Mucosa of gallbladder (tissue), 1 donor: ENCODE measurements at places on chromosomes 5 and 9.

DNA sequence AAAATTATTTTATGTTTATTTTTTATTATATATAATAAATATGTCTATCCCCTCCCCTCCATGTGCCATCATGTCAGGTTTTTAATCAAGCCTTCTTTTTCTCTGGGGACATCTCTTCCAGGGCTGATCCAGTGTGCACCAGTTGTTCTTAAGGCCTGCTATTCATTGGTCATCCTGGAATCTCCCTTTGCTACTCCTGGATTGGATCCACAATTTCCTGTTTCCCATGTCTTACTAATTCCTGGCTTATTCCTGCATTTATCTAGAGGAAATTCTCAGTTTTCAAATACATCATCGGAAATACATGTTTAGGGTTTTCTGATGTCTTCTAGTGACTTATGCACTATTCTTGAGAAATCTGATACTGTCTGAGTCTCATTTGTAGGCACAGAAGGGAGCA, 56.8 kb downstream of the ANGPTL2 start:
- no peak for DNase-seq

DNA sequence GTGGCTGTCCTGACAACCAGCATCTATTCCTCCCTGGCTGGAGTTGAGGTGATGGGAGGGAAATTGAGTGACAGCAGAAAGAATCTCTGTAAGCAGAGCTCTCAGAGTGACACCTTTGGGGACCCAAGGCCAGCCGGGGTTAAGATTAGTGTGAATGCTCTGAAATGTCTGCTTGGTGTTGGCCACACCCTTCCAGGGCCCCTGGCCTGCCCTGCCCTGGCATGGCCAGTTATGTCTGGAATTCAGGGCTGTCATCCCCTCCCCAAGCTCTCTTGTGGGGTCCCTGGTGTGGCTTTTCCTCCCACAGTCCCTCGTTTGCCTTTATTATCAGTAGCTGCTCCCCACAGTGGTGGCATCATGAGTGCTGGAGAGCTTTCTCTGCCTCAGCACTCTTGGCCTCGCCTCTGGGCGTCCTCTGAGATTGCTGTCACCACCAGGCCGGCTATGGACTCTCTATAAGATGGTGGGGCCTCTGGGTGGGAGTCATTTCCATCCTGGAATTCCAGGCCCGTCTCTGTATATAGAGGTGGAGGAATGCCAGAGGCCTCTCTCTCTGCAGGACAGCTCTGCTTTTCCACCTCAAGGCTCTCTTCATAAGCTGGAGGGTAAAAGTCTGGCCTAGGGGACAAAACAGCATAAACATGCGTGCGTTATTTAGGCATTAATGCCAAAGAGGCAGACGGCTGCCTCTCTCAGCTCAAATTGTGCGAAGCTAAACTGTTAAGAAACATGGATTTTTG, 3.6 kb downstream of the TMEM252 start:
- no peak for DNase-seq

DNA sequence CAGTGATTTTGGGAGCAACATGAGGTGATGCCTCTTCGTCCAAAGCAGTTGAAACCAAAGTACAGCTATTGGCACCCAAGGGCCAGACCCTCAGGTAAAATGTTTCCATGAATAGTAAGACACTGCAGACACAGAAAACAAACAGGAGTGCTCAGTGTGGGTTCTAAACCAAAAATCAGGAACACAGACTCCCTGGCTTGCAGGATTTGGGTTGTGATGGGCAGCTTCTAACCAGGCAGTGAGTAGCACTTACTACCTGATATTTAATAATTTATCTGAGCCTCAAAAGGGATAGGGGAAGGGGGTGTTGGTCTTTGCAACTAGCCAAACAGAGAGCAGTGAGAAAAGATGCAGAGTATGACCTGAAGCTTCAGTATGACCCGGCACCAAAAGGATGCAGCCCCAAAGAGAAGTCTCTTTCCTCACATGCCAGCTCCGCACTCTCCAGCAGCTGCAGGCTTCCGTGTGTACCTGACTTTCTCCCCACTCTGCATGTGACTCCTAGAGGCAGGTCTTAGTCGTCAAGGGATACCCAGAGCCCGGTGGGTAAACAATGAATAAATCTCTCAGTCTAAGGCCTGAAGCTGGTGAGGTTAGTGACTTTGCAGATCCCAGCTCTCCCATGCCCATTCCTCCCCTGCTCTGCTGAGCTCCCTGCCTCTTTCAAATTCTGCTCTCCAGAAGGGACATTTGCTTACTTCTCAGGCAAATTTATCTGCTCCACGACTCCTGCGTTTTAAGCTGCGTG, 105.4 kb upstream of the SPOCK1 start:
- no peak for DNase-seq

- DNase-seq, result no peak
Measured at GRCh38 chr9:37534412-37534811, 41.8 kb downstream of the FBXO10 start.

DNA sequence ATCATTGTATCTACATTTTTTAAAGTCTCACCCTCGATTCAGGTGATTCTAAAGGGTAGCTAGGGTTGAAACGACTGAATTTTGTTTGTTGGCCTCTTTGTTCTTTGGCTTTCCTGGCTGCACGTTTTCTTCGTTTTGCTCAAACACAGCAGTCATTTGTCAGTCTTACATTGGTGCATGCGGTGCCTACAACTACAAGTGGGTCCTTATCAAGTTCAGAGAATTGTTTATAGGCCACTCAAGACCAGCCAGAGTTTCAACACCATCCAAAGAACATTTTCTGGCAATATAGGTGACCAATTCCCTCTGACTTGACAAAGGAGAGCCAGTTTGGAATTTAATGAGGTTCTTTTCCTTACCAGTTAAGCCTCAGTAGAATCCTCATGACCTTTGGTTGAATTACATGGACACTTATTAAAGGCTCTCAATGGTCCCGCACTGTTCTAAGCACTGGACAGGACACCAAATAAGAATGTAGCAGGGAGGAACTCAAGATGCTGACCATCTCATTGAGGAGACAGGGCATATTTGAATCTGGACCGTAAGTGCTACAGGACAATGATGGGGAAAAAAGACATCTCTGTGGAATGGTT, 119.0 kb upstream of the DMRT1 start:
- DNase-seq, result no peak

DNA sequence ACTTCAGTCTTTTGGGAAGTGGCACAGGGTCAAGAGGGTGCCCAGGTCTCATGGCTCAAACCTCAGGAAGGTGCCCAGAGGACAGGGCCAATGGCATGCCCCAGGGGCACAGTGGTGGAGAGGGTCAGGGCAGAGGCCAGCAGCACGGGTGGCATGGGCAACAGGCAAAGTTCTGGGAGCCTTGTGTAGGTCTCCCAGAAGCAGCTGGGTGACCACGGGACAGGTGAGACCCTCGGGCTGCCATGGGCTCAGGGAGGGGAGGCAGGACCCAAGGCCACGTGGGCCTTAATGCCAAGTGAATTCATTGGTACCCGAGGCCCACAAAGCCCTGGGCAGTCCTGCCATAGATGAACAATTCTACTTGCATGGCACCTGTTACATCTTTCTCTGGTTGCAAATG, 72.4 kb upstream of the ADAMTS2 start:
- no peak for DNase-seq

GRCh38 chr5:125100951-125101350, 354.5 kb upstream of the ZNF608 start:
- no peak for DNase-seq

DNA sequence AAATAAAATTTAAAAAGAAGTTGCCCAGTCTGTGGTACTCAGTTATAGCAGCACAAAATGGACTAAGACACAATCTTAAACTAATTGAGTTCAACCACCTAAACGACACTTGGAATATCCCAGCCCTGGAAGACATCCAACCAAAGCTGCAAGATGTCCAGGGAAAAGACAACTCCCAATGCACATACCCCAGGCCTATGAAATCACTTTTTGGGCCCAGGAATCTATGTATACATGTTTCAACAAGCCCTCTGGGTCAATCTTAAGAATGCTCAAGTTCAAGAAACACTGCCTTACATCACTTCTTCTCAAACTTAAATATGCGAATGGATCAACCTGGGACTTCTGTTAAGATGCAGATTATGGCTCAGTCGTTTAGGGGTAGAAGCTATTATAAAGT, 148.6 kb downstream of the ELAVL2 start:
- DNase-seq, result no peak

GRCh38 chr5:76145945-76146344, 62.8 kb downstream of the SV2C start:
- no peak for DNase-seq

DNA sequence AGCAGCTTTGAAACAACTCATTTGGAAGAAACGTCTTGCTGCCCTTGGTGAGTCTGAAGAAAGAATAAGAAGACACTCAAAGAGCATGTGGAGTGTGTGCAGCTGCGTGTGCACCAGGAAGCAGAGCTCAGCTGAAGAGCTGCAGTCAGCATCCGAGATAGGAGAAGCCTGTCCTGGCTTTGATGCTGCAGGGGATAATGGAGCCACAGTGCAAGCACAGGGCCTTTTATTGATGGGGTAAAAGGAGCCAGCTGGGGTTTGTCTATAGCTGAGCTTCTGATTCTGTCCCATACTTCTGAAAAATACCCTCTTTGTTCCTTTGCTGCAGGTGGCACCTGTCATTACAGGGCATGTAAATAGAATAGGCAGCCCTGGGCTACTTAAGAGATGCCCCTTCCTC, 375.7 kb upstream of the ZNF462 start:
- DNase-seq, result no peak

DNA sequence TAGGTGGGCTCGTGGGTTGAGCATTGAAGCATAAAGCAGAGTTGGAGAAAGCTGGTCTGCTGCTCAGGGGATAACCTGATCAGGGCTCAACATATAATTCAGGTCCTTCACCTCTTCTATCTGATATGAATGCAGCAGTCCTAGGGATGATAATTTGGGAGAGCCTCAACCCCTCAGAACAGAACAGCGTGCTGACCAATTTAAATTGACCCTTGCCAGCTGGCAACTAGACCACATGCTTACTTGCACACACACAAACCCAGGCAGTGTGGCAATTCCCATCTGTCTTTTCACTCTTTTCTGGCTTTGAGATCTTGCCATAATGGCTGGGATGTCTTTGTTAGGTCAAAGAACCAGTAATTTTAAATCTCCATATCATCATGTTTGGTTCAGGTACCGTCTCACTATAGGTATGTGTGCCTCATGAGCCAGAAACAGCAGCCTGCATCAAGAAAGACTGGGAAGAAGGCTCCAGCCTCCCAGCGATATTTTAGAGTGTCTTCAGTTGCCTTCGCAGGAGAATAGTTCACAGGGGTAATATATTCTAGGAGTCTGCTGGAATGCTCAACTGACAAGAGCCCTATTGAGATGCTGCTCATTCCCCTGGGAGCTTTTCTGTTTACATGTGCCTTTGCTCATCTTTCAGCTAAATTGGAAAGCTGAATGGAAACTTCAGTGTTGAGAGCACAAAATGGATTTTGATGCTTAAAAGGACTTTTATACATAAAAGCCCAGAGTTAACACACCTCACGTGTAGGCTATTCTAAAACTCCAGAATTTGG, 497.6 kb downstream of the RASEF start:
- no peak for DNase-seq

GRCh38 chr5:160458806-160459800, 37.4 kb downstream of the PTTG1 start:
- DNase-seq, result no peak

- peak; percentile 40 for DNase-seq
Measured at GRCh38 chr5:146047396-146047795, 58.0 kb downstream of the PLAC8L1 start.

GRCh38 chr5:132389051-132389331, 19.5 kb downstream of the SLC22A5 start:
- no peak for DNase-seq

- DNase-seq, result no peak
Measured at GRCh38 chr5:181198905-181199519, 6.0 kb downstream of the TRIM7 start.

DNA sequence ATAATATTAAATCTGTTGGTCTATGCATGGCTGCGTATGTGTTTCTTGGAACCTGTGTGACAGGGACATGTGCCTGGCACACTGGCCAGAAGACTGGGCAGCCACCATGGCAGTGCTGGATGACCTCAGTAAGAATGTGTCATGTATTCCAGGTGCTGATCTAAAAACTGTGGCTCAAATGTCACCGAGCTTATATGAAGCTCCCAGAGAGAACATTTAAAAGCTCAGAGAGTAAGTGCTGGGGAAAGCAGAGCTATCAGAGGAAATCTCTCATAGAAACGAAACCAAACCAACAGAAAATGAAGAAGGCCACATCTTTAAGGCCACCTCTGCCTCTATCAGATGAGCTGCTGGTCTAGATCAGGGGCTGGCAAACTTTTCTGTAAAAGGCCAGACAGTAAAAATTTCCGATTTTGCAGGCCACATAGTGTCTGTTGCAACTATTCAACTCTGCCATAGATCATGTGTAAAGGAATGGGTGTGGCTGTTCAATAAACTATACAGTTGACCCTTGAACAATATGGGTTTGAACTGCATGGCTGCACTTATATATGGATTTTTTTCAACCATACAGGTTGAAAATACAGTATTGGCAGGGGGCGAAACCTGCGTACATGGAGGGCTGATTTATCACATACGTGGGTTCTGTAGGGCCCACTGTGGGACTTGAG, 31.8 kb downstream of the TSTD2 start:
- no peak for DNase-seq

- DNase-seq, result peak; percentile 38
Measured at GRCh38 chr5:14491015-14491915, 90.3 kb upstream of the OTULINL start.
